SW 1271 (cell line): ENCODE measurements at places on chromosomes 1 and 21.
A peak's percentile ranks its signal among the peaks of the same experiment; 100 is the strongest.

GRCh38 chr1:22039594-22040285 lies 12.8 kb upstream of the CDC42 start:
- DNase-seq, result peak; percentile 9

DNA sequence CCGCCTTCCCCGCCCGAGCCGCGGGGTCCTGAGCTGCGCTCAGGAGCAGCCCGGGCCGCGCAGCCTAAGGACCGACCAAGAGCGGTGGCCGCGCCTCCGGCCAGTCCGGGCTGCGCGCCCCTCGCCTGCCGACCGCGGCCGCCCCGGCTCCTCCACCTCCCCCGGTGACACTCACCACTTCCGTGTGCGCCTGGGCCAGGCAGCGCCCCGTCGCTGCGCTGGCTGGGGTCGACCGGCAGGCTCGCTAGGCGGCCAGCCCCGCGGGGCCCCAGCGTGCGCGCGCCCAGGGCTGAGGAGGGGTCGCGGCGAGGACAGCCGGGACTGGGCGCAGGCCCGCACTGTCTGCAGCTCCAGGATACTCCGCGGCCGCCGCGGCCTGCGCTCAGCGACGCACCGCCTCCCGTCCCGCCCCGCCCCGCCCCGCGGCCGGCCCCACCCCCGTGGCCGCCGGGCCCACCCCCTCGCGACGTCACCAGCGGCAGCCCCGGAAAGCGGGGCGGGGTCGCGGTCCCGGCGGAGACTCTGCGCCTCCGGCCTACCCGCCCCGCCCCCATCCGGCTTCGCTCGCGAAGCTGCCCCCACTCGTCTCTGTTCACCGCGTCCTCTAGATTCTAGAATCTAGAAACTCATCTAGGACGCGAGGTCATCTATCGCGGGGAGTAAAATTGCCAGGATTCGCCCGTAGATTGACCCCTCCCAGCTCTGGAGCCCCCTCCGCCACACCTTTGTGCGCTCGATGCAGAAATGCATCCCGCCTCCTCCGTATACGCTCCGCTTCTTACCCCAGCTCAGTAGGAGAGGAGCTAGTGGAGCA lies at the start of gene JAK1:
TSS of gene JAK1 (minus strand) at position 392 of the 814 bp plus-strand sequence. CDS start 80,285 bp downstream, outside the sequence.
- DNase-seq, result no peak

DNA sequence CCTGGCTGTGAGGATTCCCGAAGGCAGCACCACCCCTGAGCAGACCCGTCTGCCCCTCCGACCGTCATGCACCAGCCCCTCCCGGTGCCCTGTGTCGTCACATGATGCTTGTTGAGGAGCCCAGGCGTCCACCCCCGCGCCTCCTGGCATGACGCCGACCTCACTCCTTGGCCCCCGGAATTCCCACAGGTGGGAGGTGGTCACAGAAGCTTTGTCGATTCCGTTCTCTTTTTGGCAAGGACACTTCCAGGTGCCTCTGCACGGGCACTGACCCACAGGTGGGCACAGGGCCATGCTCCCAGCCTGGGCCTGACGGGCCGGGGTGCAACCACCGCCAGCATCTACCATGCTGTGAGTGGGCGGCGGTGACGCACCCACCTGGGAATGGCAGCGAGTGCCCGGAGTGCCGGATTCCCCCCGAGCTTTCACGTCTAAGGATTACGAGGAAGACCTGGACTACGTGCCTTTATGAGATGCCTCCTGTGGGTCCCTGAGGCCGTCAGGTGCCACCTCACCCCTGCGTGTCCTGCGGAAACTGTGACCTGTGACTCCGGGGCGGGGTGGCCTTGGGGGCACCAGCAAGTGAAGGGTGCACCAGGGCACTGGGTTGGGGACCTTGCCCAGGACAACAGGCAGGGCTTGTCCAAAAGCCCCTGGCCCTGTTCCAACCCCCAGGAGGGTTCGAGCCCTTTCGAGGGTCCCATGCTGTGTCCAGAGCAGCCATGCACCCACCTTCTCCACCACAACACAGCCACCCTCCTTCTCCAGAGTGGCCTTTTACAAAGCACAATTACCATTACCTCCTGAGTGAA lies 31.4 kb upstream of the COL6A1 start:
- no peak for DNase-seq

GRCh38 chr1:59025898-59026426 lies 242.1 kb upstream of the JUN start:
- DNase-seq, result no peak

DNA sequence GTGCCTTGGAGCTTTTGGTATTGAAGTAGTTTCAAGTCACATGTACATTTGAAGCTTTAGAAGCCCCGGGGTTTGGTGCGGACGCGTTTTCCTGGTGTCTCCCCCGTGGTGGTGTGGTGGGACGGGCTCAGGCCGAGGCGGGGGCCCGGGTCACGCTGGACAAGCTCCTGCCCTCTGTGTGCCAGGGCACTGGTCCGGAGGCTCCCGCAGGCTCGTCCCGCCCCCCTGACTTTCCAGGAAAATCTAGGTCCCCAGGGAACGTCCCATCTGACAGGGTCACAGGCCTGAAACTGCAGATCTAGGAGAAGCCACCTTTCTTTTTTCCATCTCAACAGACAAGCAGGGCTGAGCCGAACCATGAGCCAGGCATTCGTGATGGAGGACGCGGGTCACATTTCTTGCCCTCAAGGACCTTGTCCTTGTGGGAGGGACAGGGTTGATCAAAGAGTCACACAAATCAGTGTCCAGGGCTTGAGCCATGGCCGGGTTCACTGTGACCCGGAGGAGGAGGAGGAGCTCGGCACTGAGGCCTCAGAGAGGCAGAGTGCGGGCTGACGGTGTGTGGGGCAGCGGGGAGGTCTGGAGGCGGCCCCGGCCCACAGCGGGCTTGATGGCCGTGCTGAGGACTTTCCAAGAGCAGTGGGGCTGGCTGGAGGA lies 1.6 kb downstream of the DMRTB1 start:
- no peak for DNase-seq

DNA sequence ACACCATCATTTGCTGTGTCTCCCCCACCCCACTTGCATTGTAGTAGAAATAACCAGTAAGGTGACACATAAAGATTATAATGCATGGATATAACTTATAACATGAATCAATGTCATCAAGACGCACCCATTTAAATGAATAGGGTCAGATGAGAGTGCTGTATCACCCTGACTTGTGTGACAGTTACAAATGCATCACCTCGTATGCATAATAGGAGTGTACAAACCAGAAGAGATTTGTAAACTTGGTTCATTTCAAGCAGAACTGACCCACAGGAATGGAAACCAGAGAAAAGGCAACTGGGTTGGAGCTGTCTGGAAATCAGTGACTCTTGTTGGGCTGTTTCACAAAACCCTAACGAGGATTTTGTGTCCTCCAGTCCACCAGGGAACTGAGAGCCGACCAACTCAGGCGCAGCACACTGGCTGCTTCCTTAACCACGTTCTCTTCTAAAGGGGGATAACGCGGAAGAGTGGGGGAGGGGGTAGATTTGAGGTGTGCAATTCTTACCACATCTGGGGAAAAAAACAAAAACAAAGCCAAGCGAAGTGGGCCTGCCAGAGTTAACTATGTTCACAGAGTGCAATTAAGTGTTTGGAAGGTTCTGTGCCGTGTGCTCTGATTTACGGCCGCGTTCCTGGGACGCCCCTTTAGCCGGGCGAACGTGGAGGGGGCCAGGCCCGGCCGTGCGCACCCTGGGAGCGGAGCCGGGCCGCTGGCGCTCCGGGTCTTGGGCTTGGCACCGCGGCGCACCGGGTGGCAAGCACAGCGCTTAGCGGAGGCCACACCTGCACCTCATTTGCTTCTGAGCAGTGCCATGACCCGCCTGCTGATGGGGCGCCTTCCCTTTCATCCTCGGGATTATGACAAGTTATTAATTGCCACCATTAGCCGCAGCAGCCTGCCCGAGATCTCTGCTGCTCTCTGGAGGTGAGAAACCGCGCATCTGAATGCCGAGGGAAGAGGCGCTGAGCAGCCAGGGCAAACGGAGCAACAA lies 248.8 kb upstream of the FOXD3 start:
- DNase-seq, result no peak

GRCh38 chr1:226420328-226420727 lies 12.4 kb upstream of the PARP1 start:
- no peak for DNase-seq

- no peak for DNase-seq
These were observed 48.2 kb upstream of the EPB41 start for GRCh38 chr1:28865997-28866650.

GRCh38 chr1:215005656-215006345 lies 76.7 kb upstream of the KCNK2 start:
- DNase-seq, result no peak
